ENCODE measurements at places on chromosomes 3 and 15.
A peak's percentile ranks its signal among the peaks of the same experiment; 100 is the strongest.

DNA sequence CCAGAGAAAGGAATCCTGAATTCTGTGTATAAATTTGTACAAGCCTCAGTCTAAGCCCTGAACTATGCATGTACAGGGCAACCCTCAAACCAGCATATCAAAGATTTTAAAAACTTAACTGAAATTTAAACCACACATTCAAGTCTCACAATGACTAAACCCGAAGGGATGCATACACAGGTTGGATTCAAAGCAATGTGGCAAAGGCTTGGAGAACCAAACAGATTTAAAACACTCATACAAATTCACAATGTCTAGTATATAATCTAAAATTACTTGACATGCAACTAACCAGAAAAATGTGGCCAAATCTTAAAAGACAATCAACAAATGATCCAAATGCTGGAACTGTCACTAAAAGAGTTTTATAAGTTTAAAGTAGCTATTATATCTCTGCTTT is 36.4 kb downstream of the CEP152 start:
- peak; percentile 22 for DNase-seq

DNA sequence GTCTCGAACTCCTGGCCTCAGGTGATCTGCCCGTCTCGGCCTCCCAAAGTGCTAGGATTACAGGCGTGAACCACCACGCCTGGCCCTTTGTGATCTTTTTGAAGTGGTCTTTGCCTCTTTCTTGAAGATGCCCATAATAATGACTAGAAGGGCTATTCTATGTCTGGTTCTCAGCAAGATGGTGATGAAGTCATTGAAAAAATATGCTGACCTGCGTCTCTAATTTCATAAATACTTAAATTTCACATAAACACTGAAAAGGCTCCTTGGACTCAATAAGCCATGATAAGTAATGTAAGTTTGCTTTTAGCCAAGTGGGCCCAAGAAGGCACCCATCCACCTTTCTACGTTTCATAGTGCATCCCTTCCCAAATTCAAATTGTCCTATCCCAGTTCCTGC is 775 bp upstream of the MAPK6 start:
- peak; percentile 80 for DNase-seq

- DNase-seq = no peak
These were observed 130.1 kb upstream of the STAC start for GRCh38 chr3:36250191-36250590.

DNA sequence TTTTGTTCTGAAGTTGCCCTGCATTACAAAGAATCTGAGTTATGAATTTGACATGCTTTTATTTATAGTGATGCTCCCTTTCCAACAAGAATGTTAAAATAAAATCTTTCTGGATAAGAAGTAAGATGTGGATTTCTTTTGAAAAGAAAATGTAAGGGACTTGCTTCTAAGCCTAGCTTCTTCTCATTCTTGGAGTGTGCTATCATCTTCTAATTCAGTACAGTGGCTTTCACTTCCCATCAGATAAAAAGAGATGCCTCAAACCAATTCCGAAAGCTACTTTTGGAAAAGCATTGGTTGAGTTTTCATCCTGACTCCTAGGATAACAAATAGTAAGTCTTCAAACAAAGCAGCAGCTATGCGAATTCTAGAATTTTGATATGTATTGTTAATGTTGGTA is 197.0 kb upstream of the ZPLD1 start:
- DNase-seq = no peak

DNA sequence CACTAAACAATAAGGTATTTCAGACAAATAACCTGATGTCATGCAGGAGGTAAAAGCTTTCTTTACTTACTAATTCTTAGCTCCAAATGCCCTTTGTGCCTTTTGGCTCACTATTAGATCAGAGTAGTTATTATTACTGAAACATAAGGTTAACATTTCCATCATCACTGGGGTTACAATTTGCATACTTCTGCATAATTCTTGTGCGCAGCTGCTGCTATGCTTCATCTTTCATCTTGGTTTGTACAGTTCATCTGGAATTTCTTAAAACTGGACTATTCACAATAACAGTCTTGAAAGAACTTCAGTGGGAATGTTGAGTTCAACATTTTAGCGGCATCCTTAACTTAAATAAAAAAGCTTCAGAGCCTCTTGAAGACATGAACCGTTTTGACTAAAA is 383.2 kb upstream of the ADAMTS9 start:
- no peak for DNase-seq

DNA sequence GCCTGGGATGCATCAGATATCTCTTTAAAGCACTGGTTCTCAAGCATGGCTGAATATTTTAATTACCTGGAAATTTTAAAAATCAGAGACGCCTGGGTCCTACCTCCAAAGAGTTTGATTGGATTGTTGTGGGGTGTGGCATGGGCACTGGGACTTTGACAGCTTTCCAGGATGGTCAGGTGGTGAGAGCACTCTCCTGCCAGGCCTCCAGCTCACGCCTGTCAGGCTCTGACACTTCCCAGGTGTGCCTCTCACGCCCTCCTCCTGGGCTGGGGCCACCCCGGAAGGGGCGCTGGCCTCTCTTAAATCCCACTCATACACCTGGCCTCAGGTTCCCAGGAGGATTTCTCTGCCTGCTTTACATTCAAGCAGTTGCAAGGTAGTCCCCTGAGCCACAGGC is 48.5 kb downstream of the AMOTL2 start:
- DNase-seq = no peak

GRCh38 chr3:80697291-80697690 is 929.5 kb upstream of the ROBO1 start:
- DNase-seq = no peak

- no peak for DNase-seq
These were observed 143.3 kb downstream of the SMAD6 start for GRCh38 chr15:66845266-66845785.
